ENCODE measurements at places on chromosomes 16 and 17. TPM values are rescaled to one million over a fixed set of nuclear protein-coding genes. Genes with fewer than 3 reads are reported as not detected.

- H3K27ac ChIP-seq, result no peak overlapping the region
- H3K4me1 ChIP-seq, result peaks cover 29% of the 10 kb centered on the region
- DNase-seq, result no peak
Measured at GRCh38 chr17:4485676-4486646, 12.7 kb upstream of the SPNS2 start.

TNFRSF17 gene
- not detected for total RNA-seq

MFAP4 gene
- total RNA-seq, result 213 TPM

BRICD5 gene
- 11.9 TPM for total RNA-seq

C16orf92 gene
- not detected for total RNA-seq

CD300A gene
- total RNA-seq, result not detected

GRCh38 chr17:5785867-5786509, 201.7 kb upstream of the NLRP1 start:
- H3K36me3 ChIP-seq, result no peaks in the 10 kb centered on the region
- H3K27ac ChIP-seq, result no peak overlapping the region
- H3K4me1 ChIP-seq, result no peaks in the 10 kb centered on the region

DNA sequence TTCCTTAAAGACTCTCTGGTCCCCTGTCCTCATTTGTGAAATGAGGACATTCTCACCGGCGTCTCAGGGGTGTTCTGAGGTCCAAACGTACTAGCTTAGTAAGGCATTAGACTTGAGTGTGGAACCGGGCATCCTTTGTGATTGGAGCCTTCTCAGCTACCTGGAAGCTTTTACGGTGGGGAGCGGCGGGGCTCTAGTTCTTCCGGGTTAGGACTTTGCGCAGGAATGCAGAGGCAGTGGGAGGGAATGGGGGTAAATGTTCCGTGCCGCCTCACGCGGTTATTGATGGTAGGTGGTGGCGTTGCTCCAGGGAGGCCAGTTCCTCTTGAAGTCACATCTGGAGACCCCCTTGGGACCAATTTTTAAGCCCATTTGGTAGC, 113.6 kb downstream of the SNX29 start:
- H3K27me3 ChIP-seq, result peaks cover 1% of the 10 kb centered on the region
- H3K27ac ChIP-seq, result peak overlapping the region; percentile 61
- H3K4me1 ChIP-seq, result peaks cover 38% of the 10 kb centered on the region
- H3K4me3 ChIP-seq, result peak overlapping the region; percentile 71
- no peaks in the 10 kb centered on the region for H3K36me3 ChIP-seq

DNA sequence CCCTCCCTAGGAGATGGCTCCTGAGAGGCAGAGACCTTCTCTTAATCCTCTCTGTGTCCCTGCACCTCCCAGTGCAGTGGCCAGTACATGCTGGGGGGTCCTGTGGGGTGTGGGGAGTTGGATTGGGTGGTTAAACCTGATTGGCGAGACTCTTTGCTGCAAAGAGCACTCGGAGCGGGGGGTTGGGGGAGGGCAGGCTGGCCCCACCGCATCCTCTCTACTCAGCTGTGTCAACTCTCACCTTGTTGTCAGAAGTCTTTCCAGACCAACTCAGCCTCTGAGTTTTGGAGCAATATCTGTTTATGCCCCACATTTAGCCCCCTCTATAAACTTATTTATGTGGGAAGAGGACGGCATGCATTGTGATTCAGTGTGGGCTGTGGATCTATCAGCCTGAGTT, 40.0 kb downstream of the SMARCE1 start:
- H3K27me3 ChIP-seq, result peaks cover 6% of the 10 kb centered on the region
- no peak overlapping the region for H3K4me3 ChIP-seq
- H3K4me1 ChIP-seq, result peaks cover 22% of the 10 kb centered on the region
- DNase-seq, result no peak
- no peak overlapping the region for H3K27ac ChIP-seq

MYH1 gene
- not detected for total RNA-seq

OTOP2 gene
- total RNA-seq, result not detected

DNA sequence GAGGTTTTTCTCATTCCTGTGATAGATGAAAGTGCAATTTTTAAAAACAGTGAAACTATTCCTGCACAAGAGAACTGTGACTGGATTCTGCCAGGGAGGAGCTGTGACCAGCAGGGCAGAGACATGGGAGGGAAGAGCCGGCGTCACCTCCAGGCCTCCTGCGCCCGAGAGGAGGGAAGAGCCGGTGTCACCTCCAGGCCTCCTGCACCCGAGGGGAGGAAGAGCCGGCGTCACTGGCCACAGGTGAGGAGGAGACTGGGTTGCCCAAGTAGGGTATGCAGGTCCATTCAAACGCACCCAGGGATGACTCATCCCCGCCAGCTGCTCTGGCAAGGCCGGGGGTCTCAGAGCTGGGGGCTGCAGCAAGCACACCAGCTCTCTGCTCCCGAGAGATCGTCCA, 56.7 kb downstream of the METRNL start:
- peaks cover 50% of the 10 kb centered on the region for H3K27me3 ChIP-seq
- DNase-seq, result peak; percentile 36
- H3K4me1 ChIP-seq, result peaks cover 6% of the 10 kb centered on the region
- H3K36me3 ChIP-seq, result no peaks in the 10 kb centered on the region

PPP1R1B gene
- 0.75 TPM for total RNA-seq

GRCh38 chr17:72189768-72190593, 69.2 kb downstream of the SOX9 start:
- no peak overlapping the region for H3K27ac ChIP-seq
- H3K27me3 ChIP-seq, result no peaks in the 10 kb centered on the region
- H3K4me3 ChIP-seq, result no peak overlapping the region
- no peaks in the 10 kb centered on the region for H3K36me3 ChIP-seq
- no peak for DNase-seq

DNA sequence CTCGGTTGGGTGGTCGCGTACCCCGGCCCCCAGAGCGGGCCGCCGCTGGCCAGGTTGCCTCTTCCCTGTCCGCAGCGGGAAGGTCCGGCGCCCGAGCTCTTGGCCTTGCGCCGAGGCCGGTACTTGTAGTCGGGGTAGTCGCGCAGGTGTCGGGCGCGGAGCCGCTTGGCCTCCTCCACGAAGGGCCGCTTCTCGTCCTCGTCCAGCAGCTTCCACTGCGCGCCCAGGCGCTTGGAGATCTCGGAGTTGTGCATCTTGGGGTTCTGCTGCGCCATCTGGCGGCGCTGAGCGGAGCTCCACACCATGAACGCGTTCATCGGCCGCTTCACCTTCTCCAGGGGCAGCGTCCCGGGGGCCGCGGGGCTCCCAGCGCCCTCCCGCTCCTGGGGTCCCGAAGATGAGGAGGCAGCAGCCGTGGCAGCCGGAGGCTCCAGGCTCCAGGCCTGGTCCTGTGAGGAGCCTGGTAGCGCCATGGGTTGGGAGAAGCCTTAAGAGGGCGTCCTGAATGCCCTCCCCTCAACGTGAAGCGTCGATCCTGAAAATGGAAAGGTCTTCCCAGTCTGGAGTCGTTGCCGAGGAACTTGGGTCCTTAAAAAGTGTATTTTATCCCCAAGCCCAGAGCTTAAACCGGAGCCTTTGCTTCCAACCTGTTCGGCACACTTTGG, 558 bp downstream of the SOX15 start:
- DNase-seq, result peak; percentile 83
- H3K4me3 ChIP-seq, result peak overlapping the region; percentile 57
- no peaks in the 10 kb centered on the region for H3K27me3 ChIP-seq
- peaks cover 27% of the 10 kb centered on the region for H3K4me1 ChIP-seq

ZNF200 gene
- 8.0 TPM for total RNA-seq

DNA sequence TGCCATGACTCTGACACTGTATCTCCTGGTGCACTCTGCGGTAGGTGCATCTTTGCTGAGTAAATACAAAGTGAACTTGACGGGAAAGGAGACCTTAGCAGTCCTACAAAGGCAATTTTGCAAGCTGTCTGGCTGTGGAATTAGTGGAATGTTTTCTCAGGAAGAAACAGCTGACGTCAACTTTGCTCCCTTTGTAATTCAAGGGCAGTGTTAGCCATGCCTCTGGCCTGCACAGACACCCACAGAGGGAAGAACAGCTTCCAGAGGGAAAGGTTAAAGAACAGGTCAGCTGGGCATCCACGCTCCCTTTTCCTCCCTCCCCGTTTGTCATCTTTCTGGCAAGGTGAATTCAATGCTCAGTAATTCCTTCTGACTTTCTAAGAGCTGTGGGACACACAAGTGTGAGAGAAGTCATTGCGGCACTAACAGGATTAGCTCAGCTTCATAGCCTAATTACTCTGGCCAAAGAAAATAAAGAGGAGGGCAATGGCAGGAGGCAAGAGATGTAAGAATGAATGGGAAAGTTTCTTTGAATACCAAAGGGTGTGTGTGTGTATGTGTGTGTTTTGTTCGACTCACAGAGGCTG, 476.9 kb upstream of the GOT2 start:
- no peaks in the 10 kb centered on the region for H3K36me3 ChIP-seq
- H3K4me1 ChIP-seq, result peaks cover 14% of the 10 kb centered on the region
- H3K27me3 ChIP-seq, result peaks cover 2% of the 10 kb centered on the region
- H3K4me3 ChIP-seq, result no peak overlapping the region

C16orf86 gene
- total RNA-seq, result 1.8 TPM

All from mesothelial cell of epicardium (in vitro differentiated cells).